NCI-H1105 (cell line): ENCODE measurements at places on chromosomes 6 and 20.

- no peak for DNase-seq
Measured at GRCh38 chr20:44742304-44743079, 3.2 kb upstream of the KCNK15 start.

GRCh38 chr6:32713241-32713640, 27.9 kb upstream of the HLA-DQA2 start:
- no peak for DNase-seq

GRCh38 chr20:45318948-45319347, 10.8 kb upstream of the MATN4 start:
- no peak for DNase-seq

GRCh38 chr6:130216620-130217019, 6.1 kb downstream of the SAMD3 start:
- no peak for DNase-seq

DNA sequence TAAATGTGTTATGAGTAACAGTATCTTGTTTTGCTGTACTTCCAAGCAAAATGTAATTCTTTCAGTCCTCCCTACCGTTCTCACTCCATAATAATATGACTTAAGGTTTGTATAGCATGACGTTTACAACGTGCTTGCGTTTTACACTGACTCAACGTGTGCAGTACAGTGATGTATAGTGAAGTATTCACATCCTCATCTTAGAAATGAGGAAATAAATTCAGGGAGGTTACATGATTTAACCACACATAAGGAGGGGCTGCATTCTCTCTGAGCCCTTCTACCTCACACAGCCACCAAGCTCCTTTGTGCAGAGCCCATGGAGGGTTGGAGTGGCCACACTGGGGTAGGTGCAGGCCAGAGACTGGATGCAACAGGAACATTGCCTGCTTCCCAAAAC, 164.5 kb downstream of the MTHFD1L start:
- no peak for DNase-seq

DNA sequence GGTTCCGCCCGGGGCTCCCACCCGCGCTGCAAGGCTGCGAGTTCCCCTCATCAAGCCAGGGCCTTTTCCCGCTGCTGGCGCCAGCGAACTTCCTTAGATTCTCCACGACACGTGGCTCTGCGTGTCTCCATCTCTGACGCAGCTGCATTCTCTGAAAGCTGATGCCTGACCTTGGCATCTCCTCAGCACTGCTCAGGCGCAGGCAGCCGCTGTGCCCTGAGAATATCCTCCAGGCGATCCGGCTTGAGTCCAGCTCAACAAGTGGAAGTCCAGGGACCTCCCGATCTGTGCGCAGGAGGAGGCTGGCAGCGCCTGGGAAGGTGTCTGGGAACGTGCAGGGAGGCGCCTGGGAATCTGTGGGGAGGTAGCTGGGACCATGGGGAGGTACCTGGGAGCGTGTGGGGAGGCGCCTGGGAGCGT, 171.2 kb upstream of the THBS2 start:
- DNase-seq: no peak

DNA sequence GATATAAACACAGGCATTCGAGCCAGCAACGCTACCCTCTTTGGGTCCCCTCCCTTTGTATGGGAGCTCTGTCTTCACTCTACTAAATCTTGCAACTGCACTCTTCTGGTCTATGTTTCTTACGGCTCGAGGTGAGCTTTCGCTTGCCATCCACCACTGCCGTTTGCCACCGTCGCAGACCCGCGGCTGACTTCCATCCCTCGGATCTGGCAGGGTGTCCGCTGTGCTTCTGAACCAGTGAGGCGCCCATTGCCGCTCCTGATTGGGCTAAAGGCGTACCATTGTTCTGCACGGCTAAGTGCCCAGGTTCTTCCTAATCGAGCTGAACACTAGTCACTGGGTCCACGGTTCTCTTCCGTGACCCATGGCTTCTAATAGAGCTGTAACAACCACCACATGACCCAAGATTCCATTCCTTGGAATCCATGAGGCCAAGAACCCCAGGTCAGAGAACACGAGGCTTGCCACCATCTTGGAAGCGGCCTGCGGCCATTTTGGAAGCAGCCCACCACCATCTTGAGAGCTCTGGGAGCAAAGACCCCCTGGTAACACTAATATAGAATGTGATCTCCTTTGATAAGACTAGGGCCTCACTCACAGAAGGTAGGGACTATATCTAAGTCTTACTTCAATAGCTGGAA, 973 bp downstream of the UBD start:
- no peak for DNase-seq

DNA sequence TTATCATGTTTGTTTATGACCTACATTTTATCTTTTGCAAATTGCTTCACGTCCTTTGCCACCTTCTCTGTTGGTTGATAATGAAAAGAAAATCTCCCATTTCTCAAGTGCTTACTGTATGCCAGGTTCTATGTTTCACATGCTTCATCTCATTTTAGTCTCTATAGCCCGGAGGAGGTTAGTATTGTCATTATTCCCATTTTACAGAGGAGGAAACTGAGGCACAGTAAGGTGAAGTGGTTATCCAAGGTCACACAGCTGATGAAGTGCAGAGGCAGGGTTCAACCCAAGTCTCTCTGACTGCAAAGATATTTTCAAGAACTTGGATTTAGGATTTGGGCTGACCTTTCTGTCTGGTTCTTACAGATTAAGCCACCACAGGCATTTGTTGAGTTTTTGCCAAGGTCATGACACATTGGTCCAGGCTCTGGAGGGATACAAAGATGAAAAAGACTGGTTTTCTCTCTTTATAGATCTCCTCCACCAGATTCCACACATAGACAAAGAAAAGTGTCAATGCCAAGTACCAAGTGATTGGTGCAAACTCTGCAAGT, 20.6 kb downstream of the CNBD2 start:
- no peak for DNase-seq

DNA sequence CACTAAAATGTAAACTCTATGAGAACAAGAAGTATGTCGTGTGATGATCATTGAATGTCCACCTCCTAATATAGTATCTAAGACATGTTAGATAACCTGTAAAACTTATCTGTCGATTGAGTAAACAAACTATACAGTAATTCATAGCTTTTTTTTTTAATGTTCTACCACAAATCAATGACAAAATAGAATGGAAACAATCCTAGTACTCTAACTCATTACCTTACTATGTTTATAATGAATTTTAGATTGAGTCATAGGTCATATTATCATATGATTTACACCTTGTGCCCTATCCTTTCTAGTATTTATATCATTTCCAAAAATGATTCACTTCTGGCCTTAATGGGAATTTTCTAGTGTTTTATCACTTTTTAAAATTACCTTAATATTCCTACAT, 6.1 kb downstream of the VTA1 start:
- DNase-seq: no peak

GRCh38 chr6:3771407-3772011, 20.0 kb upstream of the PXDC1 start:
- DNase-seq: no peak

GRCh38 chr6:32947552-32948465, 5.1 kb downstream of the HLA-DMA start:
- no peak for DNase-seq

- DNase-seq: no peak
Measured at GRCh38 chr6:4018924-4019236, 60.1 kb downstream of the FAM217A start.

DNA sequence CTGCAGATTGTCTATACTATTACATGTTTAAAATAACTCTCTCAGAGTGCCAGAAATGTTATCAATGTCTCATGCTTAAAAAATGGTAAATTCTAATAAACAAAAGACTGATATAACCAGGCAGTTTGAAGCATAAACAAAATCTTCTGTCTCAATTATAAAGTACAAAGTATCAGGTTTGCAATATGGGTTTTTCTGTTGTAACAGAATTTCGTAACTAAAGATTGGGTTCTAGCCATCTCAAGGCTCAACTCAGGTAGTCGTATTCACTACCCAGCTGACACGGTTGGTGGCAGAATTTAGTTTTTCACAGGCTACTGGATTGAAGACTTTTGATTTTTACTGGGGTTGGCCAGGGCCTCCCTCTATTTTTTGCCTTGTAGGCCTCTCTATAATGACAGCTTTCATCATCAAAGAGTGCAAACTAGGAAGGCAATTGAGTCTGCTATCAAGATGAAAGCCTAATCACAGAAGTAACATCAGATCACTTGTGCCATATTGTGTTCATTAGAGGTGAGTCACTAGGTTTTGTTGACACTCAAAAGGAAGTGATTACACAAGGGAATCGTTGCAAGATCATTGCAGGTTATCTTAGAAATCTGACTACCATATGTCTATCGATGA, 3.6 kb downstream of the CYP39A1 start:
- DNase-seq: no peak

DNA sequence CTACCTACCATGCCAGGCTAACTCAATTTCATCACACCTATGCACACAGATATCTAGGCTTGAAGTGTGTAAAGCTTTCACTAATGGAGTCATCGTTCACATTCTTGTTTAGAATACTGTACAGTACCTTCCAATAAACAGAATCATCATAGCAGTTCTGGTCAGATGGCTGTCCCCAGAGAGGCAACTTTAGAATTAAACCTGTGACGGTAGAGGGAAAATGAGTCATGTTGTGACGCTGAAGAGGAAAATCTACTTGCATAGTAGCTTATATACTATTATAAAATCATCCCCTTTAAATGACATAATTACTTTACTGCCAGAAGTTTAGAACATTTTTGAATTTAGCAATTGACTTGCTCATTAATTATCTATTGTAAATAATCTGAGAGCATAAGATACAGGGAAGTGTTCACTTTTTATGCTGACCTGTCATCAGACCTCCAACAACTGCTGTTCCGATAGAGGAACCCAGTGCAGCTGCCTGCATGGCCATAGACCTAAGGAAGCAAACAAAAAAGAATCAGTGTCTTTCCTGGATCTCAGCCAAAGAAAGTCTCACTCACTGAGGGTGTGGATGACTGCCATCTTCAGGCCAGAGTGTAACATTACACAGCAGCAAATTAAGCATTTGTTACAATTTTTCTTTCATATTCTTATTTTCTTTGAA, 29.8 kb downstream of the RHAG start:
- peak; percentile 92 for DNase-seq

DNA sequence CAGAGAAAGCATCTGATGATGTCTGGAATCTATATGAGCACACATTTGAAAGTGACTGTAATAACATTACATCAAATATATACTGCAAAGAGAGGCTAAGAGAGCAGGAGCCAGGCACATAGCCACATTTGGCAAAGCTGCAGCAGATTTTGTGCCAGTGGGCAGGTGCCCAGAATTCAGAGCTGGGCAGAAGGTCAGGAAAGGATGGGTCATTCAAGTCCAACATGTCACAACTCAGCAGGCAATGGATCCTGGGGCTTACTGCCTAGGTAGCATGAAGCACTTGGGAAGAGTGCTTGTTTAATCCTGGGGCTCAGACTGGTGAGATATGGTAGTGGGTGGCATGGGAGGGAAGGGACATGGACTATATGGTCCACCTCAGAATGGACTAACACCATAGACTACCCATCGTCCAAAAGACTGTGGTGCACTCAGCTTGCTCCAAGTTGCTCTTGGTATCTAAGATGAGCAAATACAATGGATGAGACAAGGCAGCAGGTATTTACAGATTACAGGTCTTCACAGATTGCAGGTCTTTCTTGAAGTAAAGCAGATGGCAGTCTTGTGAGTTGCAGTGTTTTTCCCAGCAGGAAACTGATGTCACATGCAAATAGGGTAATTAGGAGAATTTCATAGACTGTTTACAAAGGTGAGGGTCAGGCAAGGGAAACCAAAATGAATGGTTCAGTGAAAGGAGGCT, 31.2 kb upstream of the SHLD1 start:
- no peak for DNase-seq

GRCh38 chr6:95249175-95249574, 328.2 kb upstream of the MANEA start:
- no peak for DNase-seq

GRCh38 chr6:108945681-108946159, 97.5 kb downstream of the ARMC2 start:
- DNase-seq: no peak

DNA sequence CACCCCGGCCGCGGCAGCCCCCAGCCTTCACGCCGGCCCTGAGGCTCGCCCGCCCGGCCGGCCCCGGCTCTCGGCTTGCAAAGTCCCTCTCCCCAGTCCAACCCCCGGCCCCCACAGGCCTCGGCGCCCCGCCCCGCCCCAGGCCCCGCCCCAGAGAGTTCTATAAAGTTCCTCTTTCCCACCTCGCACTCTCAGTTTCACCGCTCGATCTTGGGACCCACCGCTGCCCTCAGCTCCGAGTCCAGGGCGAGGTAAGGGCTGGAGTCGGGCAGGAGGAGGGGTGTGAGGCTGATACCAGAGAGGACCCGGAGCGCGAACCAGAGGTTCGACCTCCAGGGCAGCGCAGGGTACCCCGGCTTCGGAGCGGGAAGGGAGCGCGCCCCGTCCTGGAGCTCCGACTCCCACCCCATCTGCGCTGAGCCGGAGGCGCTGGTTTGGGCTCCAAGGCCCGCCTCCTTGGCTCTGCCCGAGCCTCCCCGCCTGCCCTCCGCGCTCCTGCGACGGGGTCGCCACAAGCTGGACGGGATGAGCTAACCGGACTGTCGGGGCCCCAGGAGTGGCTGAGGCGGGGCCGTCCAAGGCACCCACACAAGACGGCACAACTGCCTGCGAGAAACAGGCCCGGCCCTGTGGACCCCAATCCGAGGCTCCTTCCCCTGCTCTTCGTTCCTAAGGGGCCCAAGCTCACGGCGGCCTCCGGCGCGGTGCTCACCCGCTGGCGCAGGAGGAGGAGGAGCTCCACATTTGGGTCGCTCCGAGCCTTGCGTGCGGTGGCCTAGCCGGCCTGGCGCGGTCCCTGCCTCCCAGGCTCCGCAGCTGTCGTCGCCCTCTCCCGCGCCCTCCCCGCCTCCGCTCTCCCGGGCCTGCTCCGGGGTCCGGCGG, at the start of gene IRF4:
IRF4 (plus strand) TSS at position 194 of the 882 bp plus-strand sequence. CDS start 1,401 bp downstream, outside the sequence.
- DNase-seq: no peak

GRCh38 chr20:35742741-35743523, 872 bp upstream of the RBM39 start:
- no peak for DNase-seq

DNA sequence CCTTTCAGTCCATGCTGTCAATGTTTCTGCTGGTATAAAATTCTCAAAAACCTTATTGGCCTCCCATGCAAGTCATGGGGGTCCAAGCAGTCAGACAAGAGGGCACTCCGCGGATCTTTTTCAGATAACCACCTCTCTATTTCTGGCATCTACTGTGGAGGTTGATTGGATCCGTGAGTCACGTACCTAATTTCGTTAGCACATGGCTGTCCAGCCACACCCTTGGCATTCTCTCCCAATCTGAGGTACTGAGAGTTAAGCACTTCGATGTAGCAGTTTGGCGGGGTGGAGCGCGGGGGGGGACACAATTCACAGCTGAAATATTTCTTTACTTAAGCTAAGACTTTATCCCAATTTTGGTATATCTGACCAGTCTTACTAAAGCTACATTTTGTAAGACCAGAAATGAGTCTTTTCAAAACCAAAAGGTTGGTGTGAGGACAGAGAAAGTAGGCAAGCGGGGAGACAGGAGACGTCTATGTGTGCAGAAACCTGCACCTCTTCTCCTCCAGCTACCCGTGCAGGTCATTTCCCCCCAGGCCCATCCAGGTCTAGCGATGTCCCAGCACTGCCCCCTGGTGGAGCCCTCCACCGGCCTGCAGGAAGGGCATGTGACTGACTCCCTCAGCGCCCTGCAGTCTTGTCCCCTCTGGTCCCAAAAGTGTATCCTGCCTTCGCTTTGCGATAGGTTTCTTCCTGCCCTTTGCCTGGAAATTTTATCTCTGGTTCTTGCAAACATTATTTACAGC, 113.1 kb downstream of the ADAT2 start:
- DNase-seq: no peak

- no peak for DNase-seq
Measured at GRCh38 chr20:33465481-33466302, 22.1 kb upstream of the SNTA1 start.
